ENCODE measurements at places on chromosomes 2 and 18. TPM values are rescaled to one million over a fixed set of nuclear protein-coding genes. Genes with fewer than 3 reads are reported as not detected.

- DNase-seq: no peak
These were observed 2.2 kb downstream of the UBXN4 start for GRCh38 chr2:135743860-135744259.

DNA sequence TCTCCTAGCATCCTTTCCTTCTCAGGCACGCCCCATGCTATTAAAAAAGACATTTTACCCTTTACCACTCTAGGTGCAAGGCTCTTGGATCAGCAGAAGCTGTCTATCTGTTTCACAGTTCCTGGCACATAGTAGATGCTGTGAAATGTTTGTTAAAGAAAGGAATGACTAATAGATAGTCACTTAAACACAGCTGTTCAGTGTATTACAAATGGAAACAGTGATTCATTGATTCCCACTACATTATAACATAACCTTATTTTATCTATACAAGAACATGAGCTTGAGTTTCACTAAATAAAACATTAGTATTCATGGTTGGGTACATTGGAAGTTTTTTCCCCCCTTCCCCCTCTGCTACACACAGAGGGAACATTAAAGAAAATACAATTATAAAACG is 142.1 kb downstream of the ASXL3 start:
- DNase-seq: no peak

GRCh38 chr2:110116033-110116710 is 550 bp upstream of the MALL start:
- no peak for DNase-seq

DNA sequence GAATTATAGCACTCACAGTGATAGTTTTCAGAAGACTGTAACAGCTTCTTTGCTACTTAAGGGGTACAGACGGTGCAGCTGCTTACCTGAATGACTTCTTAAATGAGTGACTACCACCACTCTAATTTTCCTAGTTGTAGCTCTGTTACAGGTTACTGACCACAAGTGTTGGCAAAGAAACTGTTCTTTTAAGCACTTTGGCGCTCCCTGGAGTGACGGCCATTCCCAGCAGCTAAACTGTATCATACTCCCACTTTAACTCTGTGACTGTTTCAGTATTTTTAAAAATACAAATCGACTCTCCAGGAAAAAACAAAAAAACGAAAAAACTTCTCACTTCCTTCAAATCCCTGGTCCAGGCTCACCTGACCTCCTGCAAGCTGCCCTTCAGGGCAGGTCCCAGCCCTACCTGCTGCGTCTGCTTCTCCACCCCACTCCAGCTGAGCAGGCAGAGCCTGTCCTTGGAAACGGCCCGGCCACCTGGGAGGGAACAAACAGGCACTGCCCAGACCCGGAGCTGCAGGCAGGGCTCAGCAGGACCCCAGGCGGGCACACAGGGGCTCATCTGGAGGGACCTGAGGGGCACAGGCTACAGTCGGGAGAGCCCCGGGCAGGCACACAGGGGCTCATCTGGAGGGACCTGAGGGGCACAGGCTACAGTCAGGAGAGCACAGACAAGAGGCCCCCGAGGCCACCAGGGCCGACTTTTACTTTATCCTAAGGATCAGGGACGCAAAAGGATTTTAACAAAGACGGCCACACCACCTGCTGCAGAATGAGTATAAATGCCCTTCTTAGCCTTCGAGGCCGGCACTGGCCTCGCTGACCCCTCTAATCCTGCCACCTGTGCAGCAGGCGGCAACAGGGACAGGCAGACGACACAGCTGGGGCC is 24.5 kb downstream of the SLC66A2 start:
- DNase-seq: no peak

PTCD3 gene
- 215 TPM for total RNA-seq

HOXD11 gene
- not detected for total RNA-seq
